ENCODE measurements at places on chromosomes 16 and 17.
A peak's percentile ranks its signal among the peaks of the same experiment; 100 is the strongest.

GRCh38 chr17:80738020-80738808 is 193.6 kb downstream of the RPTOR start:
- peak; percentile 79 for DNase-seq

GRCh38 chr17:49443862-49444261 is 29.2 kb upstream of the PHB1 start:
- no peak for DNase-seq

GRCh38 chr16:88070341-88070740 is 119.1 kb downstream of the BANP start:
- no peak for DNase-seq

DNA sequence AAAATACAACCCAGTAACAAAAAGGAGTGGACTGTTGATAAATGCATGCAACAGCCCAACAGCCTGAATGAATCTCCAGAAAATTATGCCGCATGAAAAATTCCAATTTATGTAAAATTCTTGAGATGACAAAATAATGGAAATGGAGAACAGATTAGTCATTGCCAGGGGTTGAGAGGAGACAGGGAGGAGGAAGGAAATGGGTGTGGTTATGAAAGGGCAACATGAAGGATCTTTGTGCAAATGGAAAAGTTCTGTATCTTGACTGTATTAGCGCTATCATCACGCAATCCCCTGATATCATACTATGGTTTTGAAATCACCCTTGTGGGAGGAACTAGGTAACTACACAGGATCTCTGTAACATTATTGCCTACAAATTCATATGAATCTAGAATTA is 1058.3 kb upstream of the RBFOX1 start:
- DNase-seq, result no peak

DNA sequence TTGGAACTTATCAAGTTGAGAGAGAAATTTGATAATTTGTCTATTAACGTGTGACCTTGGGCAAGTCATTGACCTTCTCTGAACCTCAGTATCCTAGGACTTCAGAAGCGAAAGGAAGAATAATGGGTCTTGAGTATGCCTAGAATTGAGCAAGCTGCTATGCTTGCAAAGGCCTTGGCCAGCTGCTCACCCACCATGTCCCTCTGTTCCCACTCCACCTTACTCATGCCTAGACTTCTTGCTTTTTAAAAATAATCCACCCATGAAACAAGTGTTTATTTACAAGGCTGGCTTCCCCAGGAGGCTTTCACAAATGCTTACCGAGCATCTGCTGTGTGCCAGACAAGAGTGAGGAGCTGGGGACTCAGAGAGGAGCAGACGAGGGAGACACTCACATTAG is 590.6 kb downstream of the MAF start:
- DNase-seq, result no peak

DNA sequence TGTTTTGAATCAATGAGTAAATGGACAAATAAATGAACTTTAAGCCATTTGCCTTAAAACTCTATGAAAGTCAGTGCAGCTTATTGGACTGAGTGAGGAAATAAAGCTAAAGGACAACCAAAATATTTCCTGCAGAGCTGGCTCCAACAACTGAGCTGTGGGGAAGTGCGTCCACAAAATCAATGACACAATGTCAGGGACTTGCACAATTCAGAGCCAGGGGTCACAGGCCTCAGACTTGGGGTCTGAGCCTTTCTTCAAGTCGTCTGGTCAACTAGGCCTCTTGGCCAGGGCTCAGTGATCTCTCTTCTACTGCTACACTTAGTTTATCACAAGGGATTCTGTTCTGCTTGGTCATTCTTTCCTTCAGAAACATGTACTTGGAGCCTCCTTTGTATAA is 26.2 kb upstream of the RHBDL3 start:
- DNase-seq, result no peak

GRCh38 chr17:44414394-44415155 is 25.1 kb upstream of the ITGA2B start:
- no peak for DNase-seq

DNA sequence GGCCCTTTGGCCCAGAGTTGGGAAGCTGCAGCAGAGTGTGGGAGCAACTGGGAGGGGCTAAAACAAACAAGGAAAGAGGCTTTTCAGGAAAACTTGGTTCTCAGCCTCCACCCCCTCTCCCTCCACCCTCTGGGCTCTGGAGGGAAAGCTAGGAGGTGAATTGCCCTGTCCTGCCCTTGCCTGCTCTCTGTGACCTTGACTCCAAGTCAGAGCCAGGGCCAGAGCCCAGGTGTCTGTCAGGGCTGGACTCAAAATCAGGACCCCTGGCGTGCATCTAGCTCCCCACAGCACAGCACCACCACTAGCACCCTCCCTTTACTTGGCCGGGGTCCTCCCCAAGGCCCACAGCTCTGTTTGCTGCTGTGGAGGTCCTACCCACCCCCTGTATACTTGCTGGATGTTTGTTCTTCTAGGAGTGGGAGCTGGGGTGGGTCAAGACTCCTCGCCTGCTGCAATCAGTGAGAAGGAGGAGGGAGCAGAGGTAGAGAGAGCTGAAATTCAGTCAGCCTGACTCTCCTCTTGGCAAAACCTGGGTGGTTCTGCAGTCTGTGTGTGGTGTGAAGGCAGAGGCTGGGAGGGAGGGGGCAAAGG is 2.8 kb upstream of the NR1D1 start:
- DNase-seq, result no peak

- DNase-seq, result no peak
Measured at GRCh38 chr16:23160082-23160481, 10.8 kb upstream of the USP31 start.

DNA sequence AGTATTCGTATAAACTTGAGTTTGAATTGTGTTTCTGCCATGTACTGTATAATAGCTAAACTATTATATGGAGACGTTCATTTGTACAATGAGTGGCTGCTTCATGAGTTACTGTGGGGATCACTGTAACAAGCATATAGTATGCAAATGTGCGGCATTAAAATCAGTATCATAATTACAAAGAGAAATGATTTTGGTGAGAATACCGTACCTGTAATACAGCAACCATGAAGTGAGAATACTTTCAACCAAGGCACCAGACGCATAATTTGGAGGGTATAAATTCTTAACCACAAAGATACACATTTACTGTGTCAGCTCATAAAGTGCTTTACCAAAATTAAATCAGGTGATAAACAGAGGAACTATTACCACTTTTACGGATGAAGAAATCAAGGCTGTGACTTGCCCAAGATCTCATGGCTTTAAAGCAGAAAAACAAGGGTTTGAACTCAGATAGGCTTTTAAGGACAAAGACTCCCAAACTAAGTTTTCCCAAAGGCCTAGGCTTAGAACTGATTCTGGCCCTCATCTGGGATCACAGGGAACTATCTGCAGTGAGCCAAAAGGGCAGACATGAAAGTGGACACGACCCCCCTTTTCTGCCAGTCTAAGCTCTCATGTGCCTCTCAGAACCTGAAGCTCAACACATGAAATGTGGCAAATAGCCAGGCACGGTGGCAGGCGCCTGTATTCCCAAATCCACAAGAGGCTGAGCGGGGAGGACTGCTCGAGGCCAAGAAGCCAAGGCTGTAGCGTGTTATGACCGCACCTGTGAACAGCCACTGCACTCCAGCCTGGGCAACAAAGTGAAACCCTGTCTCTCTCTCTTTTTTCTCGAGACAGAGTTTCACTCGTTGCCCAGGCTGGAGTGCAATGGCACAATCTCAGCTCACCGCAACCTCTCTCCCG is 6.4 kb downstream of the RPS15A start:
- DNase-seq, result no peak

DNA sequence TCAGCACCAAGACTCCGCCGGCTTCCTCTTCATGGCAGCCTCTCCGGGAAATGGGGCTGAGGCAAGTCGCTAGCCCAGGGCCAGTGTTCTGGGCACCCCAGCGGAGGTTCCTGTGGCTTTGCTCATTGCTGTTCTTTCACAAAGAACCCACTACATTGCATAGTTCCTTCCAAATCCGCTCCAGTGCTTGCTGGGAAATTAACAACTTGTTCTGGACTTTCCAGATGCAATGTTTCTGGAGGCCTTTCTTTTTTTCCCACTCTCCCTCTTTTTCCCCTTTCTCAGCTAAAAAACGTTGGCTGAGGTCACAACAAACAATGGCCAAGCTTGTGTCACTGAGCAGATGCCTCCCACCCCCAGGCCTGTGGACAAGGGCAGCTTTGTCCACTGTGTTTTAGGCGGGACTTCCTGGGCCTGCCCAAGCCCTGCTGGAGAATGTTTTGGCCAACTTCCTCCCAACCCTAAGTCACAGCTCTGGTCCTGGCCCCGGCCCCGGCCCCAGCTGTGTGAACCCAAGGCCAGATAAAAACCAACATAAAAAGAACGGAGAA is 131.5 kb upstream of the RCVRN start:
- peak; percentile 98 for DNase-seq

- DNase-seq, result no peak
Measured at GRCh38 chr16:57134982-57135381, 42.6 kb downstream of the CPNE2 start.

DNA sequence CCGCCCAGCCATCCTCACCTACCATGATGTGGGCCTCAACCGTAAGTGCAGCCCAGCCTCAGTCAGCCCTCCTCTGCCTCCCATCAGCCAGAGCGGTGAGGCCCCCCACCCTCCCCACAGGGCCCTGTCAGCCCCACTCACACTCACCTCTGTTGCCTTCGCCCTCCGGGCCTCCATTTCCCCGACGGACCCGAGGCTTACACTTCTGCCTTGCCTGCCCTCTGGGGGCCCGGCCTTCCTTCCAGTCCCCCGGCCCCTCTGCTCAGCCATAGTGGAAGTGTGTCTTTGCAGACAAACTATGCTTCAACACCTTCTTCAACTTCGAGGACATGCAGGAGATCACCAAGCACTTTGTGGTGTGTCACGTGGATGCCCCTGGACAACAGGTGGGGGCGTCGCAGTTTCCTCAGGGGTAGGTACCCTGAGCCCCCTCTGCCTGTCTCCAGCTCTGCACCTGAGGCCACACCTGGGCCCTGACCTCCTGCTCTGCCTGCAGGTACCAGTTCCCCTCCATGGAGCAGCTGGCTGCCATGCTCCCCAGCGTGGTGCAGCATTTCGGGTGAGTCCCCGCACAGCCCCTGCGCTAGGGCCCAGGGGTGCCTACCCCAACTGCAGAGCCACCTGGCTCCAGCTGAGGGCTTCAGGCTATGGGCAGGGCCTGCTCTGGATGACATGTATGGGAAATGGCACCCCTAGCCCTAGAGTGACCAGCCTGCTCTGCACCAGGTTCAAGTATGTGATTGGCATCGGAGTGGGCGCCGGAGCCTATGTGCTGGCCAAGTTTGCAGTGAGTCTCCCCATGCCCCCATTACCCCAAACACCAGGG is 4.1 kb downstream of the NDRG4 start:
- DNase-seq, result no peak

- no peak for DNase-seq
Measured at GRCh38 chr17:56324676-56325075, 171.4 kb downstream of the ANKFN1 start.

- peak; percentile 88 for DNase-seq
Measured at GRCh38 chr16:81469710-81470535, 25.3 kb downstream of the CMIP start.

GRCh38 chr17:27285516-27285915 is 8.4 kb upstream of the WSB1 start:
- DNase-seq, result no peak

GRCh38 chr17:78324391-78325075 is 35.3 kb downstream of the SOCS3 start:
- peak; percentile 88 for DNase-seq

- no peak for DNase-seq
Measured at GRCh38 chr16:84286578-84287240, 8.0 kb upstream of the WFDC1 start.

GRCh38 chr16:364595-365491 is 5.5 kb downstream of the MRPL28 start:
- no peak for DNase-seq

- DNase-seq, result no peak
Measured at GRCh38 chr16:89045181-89045815, 48.4 kb upstream of the ACSF3 start.

GRCh38 chr16:694187-694862 is 4.1 kb upstream of the WDR24 start:
- no peak for DNase-seq

- no peak for DNase-seq
Measured at GRCh38 chr16:65622151-65622550, 500.3 kb upstream of the CDH11 start.

DNA sequence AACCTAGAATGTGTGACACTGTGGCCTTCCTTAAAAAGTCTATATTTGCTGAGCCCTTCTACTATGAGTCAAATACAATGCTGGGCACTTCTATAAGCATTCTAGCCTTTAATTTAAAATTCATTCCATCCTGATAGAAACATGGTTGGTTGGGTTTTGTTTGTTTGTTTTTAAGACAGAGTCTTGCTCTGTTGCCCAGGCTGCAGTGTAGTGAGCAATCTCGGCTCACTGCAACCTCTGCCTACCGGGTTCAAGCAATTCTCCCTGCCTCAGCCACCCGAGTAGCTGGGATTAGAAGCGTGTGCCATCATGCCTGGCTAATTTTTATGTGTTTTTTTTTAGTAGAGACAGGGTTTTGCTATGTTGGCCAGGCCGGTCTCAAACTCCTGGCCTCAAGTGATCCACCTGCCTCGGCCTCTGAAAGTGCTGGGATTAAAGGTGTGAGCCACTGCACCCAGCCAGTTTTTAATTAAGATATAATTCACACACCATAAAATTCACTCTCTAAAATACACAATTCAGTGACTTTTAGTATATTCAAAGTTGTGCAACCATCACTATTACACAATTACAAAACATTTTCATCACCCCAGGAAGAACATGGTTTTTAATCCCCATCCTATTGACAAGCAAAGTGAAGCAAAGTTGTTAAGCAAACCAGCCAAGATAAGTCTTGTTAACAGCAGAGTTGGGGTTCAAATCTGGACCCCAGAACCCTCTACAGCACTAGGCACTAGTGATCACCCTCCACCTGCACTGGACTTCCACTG is 42.8 kb downstream of the CMTM4 start:
- no peak for DNase-seq

DNA sequence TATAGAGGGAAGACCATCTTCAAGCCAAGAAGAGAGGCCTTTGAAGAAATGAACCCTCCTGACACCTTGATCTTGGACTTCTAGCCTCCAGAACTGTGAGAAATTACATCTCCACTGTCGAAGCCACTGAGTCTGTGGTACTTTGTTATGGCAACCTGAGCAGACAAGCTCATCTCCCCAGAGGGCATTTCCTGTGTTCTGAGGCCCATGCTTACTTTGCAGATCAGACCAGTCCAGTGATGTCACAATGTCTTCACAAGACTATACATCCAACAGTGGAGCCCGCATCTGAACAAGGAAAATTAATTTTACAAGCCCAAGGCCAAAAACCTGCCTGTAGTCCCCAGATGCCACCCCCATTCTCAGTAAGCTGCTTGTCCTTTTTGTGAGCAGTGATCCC is 14.8 kb upstream of the C17orf113 start:
- no peak for DNase-seq

- DNase-seq, result no peak
Measured at GRCh38 chr17:64502021-64502420, 4.1 kb downstream of the DDX5 start.

DNA sequence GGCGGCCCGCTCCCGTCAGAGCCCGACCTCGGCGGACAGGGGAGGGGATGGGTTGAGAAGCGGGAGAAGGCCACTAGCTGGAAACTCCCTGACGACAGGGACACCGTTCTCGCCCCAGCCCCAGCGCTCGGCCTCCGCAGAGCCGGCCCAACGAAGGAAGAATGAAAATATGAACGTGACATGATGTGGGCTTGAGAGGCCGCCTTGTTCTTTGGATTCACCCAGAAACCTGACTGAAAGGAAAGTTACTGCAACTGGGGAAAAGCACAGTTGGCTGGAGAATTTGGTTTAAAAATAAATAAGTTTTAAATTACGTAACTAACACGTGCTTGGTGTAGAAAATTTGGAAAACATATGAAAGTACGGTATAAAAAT is 21.1 kb downstream of the NPTX1 start:
- DNase-seq, result peak; percentile 73

Measured in suppressor macrophage treated with lipopolysaccharide for 1 hour (primary cell).